ENCODE measurements at places on chromosomes 1 and 21.

DNA sequence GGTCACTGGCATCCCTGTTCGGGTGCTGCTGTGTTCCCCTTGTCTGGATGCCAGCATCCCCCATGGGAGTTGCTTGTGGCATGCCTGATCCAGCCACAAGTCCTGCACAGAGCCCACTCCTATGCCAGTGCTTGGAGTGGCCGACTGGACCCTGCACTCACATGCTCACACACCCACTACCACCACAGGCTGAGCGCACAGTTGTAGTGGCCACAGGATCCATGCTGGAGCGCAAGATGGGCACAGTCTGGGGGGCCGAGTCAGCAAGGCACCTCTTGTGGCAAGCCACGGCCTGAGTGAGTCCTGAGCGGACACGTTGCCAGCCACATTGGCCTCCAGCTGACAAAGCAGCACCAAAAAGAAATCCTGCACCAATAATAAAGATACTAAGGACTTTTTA lies 661.6 kb upstream of the TMPRSS15 start:
- DNase-seq = no peak

GRCh38 chr1:17717594-17718535 lies 37.3 kb upstream of the ACTL8 start:
- DNase-seq = no peak

DNA sequence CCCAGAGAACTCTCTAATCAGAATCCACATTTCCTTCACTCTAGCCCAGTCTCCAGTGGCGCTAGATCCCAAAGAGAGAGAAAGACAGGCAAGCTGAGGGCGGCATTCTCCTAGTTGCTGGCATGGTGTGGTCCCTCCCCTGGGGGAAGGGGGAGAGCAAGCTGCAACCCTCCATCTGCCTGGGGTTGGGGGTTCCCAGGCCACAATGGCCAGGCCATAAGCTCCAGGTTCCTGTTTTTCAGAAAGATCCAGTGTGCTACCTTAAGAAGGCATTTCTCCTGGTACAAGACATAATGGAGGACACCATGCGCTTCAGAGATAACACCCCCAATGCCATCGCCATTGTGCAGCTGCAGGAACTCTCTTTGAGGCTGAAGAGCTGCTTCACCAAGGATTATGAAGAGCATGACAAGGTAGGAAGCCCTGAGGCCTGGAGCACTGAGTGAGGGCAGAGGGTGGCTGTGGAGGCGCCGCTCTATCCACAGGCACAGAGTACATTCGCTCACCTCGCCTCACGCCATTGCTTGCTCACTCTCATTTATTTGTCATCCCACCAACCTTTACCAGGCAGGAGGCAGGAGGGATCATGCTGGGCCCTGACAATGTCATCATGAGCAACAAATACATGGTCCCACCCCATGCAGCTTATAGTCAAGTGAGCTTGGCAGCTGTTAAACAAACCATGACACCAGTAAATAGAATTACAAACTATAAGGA lies 6.6 kb downstream of the CSF1 start:
- no peak for DNase-seq

DNA sequence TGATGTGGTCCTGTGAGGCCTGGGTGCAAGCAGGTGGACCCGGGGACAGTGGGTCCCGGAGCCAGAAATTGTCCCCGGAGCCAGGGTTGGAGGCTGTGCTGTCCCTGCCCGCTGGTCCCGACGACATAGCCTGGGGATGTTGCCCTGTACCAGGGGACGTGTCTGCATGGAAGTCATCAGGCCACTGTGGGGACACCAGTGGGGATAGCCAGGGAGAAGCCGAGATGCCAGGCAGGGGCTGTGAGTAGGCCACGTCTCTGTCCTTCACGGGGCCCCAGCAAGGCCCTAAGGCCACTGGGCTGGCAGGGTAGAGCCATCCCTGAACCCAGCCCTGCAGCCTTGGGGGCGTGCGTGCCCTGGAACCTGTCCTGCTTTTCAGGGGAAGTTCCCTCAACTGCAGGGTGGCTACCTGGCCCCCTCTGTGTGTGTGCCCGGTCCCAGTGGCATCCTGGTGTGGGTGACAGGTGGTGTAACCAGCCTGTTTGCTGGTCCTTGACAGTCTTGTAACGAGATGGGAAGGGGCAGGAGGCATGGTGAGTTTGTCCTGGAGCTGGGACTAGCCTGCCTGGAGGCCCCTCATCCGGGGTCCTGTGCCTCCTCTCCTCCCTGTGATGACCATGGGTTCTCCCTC lies 73.2 kb downstream of the OBSCN start:
- no peak for DNase-seq

DNA sequence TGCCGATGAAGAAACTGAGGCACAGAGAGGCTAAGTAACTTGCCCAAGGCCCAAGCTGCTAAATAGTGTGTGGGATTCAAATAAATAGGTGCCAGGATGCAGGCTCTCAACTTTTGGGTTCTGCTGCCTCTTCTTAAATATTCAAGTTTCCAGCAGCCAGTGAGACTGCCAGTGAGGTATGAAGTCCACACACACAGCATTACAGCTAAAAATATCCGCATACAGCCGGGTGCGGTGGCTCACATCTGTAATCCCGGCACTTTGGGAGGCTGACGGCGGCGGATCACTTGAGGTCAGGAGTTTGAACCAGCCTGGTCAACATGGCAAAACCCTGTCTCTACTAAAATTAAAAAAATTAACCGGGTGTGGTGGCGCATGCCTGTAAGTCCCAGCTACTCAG lies 78.4 kb upstream of the DIRAS3 start:
- DNase-seq = no peak

DNA sequence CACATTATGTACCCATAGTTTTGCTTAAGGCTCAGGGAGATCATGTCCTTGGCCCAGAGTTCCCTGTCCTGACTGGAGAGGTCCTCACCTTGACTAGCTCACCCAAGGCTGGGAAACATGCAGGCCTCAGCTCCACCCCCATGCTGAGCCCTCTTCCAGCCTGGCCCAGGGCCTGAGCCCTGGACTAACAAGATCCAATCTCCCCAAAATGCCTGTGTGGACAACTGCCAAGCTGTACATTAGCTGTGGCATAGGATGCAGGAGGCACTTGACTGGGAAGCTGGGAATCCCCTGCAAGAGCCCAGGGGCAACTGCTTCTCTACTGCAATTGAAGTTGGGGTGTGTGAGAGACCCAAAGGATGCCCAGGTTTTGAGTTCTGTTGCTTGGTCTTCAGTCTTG lies 2.1 kb downstream of the LINGO4 start:
- no peak for DNase-seq

DNA sequence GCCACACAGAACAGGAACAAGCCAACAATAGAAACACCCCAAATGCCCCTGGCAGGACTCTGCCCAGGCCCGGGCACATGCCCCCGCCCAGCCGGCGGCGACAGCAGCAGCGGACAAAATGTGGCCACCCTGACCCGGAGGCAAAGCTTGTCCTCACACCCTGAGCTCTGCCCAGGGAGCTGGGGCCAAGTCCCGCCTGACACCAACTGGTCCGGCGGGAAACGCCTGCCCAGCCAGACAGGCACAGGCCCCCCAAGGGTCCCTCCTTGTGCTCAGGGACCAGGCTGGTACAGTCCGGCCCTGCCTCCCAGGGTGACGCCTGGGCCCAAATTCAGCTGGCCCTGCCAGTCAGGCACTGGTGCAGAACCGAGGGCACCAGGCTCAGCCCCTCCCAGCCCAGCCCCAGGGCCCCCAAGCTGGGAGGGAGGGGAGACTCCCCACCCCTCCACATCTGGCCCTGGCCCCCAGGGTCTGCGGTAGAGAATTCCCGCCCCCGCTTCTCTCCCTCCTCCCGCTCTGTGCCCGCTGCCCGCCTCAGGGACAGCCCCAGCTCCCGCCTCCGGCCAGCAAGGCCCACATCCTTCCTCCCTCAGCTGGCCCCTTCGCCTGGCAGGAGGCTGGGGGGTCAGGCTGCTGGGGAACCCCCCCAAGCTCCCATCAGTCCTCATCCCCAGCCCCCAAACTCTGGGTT lies 2.0 kb downstream of the AHDC1 start:
- no peak for DNase-seq
